ENCODE measurements at places on chromosomes 2 and 18. TPM values are rescaled to one million over a fixed set of nuclear protein-coding genes. Genes with fewer than 3 reads are reported as not detected.

RSAD2 gene
- total RNA-seq: 1.7 TPM

DNA sequence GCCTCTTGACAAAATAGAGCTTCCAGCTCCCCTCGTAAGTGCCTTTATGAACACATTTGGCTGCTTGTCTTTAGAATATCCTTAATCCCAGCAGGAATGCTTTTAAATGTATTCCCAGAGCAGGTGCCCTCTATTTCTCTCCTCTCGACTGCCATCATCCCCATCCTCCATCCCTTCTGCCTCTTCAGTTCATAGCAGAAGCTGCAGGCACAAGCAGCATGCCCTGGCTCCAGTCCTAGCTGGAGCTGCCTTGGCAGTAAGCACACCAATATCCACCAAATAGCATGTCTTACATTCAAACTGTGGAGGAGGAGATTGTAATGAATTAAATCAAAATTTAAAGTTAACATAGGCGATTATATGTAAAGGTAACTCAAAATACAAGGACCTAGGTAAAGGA lies 891.3 kb upstream of the SLC39A10 start:
- DNase-seq: no peak
- H3K27ac ChIP-seq: no peak overlapping the region
- H3K36me3 ChIP-seq: no peaks in the 10 kb centered on the region
- no peaks in the 10 kb centered on the region for H3K4me1 ChIP-seq
- no peak overlapping the region for H3K4me3 ChIP-seq

TTN gene
- total RNA-seq: 0.33 TPM

DNA sequence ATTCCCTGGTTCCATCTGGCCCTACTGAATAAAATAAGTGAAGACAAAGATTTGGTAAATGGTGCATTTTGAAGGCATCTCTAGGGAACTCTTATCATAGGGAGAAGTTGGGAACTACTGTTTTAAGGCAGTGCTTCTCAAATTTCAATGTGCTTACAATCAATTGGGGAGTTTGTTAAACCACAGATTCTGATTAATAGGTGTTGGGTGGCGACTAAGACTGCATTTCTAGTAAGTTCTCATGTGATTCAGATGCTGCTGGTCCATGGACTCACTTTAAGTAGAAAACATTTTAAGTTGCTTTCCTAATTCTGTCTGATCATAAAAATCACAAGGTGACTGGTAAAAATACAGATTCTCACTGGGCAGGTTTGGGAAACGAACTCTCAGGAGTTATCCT lies 14.6 kb downstream of the FARSB start:
- peaks cover 7% of the 10 kb centered on the region for H3K36me3 ChIP-seq
- H3K4me3 ChIP-seq: no peak overlapping the region
- H3K27ac ChIP-seq: no peak overlapping the region
- H3K27me3 ChIP-seq: no peaks in the 10 kb centered on the region
- no peaks in the 10 kb centered on the region for H3K4me1 ChIP-seq
